ENCODE measurements at places on chromosomes 2 and 18.
A peak's percentile ranks its signal among the peaks of the same experiment; 100 is the strongest.

- DNase-seq = no peak
Measured at GRCh38 chr18:61553045-61553659, 219.9 kb downstream of the CDH20 start.

- no peak for DNase-seq
Measured at GRCh38 chr18:9025091-9025838, 77.2 kb upstream of the NDUFV2 start.

GRCh38 chr2:200782251-200782650 is 29.5 kb upstream of the BZW1 start:
- DNase-seq = no peak

DNA sequence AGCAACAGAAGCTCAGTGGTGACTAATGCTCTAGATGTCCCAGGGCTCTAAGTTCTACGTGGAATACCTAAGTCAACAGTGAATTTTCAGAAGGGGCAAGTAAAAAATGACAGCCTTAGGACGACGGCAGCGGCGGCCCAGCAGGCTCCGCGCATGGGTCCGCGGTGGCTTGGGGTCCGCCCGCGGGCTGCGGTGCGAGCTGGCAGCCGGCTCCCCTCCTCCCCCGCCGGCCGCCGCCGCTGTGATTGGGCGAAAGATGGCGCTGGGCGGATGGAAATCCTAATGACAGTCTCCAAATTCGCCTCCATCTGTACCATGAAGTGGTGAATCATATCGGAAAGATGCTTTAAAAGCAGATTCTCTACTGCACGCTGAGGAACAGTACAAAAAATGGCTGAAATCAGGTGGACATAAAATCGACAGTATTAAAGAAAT is 74.7 kb downstream of the HNRNPLL start:
- peak; percentile 40 for DNase-seq

- no peak for DNase-seq
Measured at GRCh38 chr2:62469114-62469513, 36.9 kb downstream of the TMEM17 start.

DNA sequence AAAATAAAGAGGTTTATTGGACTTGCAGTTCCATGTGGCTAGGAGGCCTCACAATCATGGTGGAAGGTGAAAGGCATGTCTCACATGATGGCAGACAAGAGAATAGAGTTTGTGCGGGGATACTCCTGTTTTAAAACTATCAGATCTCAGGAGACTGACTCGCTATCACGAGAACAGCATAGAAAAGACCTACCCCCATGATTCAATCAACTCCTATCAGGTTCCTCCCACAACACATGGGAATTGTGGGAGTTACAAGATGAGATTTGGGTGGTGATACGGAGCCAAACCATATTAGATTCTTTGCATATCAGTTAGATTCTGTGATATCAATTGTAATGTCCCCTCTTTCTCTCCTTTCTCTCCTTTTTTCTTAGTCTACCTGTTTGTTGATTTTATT is 1178.7 kb upstream of the LRRTM1 start:
- DNase-seq = no peak

GRCh38 chr2:12484536-12485115 is 232.1 kb upstream of the TRIB2 start:
- DNase-seq = no peak

DNA sequence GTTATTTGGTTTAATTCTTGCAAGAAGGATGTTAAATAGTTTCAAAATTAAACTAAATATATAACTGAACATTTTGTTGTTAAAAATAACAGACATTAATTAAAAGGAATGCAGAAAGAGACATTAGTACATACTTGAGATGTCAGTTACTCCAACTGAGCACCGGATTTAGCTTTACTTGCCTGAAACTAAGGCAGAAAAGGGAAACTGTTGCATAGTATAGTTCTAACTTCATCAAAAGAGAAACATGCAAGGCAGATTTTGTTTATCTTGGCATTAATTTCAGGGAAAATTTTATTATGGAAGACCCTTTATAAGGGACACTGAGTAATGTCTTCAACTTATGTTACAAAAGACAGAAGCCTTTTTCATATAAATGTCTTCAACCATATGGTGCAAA is 218.3 kb downstream of the STK39 start:
- no peak for DNase-seq

- DNase-seq = no peak
Measured at GRCh38 chr2:238582159-238582558, 155.4 kb downstream of the ASB1 start.

- no peak for DNase-seq
Measured at GRCh38 chr2:159010963-159011362, 42.5 kb downstream of the TANC1 start.

DNA sequence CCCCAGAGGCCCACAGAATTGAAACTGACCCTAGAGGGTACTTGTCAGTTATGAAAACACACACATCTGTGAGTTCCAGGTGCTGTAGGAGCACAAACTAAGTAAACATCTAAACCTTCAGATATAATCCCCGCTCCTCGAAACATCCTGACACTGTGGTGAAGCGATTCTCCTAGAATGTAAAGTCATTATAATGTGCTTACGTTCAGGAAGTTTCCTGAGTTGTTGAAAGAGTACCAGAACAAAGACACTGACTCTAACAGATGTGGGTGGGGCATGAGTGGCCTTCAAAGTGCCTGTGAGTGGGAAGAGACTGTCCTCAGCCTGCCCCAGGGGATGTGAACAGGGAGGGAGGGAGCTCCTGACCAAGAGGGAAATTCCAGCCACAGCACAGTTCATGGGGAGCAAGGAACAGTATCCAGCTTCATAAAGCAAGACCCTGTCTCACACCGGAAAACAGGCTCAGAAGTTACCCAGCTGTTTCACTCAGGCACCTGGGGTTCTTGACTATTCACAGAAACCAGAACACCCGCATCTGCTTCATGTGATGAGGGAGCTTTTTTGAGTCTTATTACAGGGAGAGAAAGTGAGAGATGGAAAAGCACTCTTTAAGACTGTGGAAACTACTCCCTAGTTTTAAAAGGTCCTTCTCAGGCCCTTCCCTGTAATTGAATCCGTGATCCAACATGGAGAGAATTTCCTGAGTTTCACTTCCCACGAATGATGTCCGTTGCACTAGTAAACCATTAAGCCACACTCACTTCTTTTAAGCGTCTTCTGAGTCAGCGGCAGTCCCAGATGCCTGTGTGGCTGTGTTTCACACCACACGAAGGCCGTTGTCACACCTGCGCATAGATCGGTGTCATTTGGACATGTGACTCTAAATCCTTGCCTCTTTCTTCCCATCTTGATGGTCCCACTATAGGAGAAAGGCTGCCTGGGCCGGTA is 88.6 kb upstream of the EML6 start:
- no peak for DNase-seq

- DNase-seq = no peak
Measured at GRCh38 chr2:98601532-98602132, 6.7 kb downstream of the COA5 start.

GRCh38 chr2:183079139-183079775 is 710 bp downstream of the DUSP19 start:
- DNase-seq = no peak

DNA sequence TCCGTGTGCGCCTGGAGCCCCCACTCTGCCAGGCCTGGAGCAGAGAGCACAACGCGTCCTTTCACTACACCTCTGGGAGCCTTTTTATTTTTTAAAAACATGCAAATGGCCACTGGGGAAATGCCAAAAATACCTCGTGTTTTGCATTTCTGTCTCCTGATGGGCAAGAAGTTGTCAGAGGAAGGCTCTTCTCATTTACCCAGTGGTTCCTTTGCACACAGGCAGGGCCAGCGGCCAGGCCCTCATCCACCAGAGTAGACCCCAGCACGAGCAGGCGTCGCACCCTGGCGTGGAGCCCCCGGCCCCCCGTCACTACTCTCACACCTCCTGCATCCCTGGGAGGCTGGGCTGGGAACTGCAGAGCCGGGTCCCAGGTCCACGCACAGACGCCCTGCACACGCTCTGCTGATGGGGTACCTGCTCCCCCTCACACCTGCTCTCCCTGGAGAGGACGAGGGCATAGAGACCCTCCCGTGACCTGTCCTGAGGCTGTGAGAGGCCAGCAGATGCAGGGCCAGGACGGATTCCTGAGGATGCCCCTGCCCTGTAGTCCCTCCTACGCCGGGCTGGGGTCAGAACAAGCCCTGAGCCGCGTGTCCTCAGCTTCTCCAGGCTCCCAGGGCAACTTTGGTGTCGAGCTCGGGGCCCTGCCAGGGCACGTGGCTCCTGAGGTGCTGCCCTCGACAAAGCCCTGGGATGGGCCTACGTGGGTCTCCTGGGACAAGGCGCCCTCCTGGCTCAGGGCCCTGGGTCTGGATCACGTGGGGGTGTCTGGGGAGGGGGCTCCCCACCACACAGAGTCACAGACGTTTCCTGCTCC is 65.0 kb downstream of the NFATC1 start:
- no peak for DNase-seq

DNA sequence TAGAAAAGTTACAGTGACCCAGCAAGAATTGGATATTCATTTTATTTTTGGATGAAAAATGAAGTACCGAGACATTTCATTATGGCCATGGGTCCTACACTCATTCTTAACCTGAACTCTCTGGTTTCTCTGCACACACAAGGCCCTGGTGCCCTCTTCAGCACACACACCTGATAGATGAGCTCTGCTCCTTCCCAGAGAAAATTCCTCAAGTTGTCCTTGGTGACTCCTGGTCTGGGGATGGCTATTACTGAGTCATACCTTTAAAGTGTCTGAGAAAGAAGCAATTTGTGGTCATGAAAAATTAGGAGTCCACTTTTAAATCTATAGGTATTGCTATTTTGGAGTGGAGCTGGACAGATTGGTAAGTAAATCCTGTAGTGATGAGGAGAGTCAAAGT is 311.5 kb downstream of the CDH2 start:
- no peak for DNase-seq

DNA sequence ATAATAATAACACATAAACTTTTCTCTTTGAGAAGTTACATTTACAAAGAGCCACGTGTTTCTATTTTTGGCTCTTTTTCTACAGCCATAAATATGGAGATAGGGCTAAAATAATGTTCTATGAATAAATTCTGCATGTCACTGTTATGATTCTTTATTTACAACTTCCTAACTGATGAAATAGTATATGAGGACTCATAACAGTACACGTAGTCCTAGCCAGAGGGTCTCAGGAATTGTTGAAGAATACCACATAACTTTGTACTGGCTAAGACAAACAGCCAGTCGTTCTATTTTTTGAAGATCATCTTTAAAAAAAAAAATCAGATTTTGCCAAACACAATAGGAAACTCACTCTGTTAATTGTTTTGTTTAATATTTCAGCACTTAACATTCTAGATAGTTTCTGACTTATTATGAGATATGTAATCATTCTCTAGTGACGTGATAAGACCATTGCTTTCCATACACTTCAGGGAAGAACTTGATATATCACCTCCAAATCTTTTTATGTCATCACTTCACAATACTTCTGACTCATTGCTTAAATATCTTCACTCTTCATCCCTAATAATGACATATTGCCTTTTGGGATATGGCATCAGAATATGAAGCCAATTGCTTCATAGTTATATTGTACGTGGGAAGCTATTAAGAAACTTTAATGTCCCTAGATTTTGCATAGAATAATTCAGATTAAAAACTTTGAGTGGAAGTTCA is 256.1 kb downstream of the XIRP2 start:
- no peak for DNase-seq

DNA sequence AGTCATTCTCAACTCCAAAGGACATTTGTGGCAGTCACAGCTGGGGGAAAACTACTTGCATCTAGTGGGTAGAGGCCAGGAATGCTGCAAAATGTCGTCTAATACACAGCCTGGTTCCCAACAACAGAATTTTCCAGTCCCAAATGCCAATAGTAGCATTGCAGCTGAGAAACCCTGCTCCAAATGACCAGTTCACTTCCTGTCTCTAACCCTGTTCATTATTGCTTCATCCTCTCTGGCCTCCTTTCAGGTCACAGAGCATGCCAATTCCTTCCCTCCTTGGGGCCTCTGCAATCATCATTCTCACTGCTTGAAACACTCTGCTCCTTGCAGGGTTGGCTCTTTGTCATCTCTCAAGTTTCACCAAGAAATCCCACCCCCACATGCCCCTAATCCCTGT is 139.1 kb downstream of the IRS1 start:
- DNase-seq = no peak

DNA sequence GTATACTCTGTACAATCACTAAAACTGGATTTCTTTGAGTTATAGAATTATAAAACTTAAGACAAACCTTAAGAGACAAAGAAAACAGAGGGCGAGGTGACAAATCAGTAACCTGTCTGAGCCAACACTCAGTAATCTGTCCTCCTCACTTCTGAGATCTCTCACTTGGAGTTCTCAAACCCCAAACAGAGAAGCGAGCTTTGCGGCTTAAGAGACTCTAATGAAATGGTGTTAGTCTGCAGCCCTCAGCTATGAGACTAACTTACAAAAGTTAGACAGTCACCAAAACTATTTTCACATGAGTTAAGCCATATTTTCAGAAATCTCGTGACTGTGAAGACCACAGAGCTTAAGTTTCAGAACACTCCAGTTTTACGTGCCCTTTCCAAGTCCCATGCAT is 140.6 kb downstream of the TMX3 start:
- no peak for DNase-seq

- peak; percentile 59 for DNase-seq
Measured at GRCh38 chr18:74745633-74746403, 148.1 kb downstream of the ZNF407 start.

DNA sequence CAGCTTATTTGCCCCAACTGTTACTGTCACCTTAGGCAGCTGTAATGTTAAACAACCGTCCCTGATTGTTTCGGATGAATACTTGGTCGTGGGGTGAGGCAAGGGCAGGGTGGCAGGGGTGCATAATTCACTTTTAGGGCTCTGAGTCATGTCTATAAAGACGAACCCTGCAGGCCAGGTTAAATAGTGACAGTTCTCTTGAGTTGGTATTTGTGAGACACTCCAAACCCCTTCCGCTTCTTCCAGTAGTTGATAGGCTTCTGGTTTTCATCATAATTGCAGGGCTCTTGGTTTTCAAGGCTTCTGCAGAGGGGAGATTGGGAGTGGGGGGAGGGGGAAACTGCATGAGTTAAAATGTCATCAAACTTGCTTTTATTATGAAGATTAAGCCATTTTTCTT is 97.2 kb upstream of the TSPYL6 start:
- no peak for DNase-seq

- DNase-seq = no peak
Measured at GRCh38 chr2:105125920-105126319, 88.1 kb downstream of the MRPS9 start.

DNA sequence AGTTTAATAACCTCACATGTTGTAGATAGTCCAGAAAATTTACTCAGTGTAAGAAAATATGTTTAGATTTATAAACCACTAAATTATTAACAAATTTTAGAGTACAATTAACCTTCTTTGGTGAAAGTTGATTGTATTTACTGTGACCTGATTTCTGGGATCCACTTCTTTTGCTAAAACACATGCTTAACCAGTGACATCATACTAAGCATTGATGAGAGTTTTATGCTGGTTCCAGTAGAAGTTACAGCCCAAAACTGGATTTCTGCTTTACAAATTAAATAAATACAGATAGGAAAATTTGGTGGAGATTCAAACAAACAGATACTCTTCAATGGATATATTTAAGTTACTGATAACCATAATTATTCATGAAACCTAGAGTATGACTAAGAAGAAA is 40.9 kb downstream of the RBBP8 start:
- DNase-seq = no peak
